Transverse colon (tissue), 4 donors: ENCODE measurements at places on chromosomes 7 and 10.

DNA sequence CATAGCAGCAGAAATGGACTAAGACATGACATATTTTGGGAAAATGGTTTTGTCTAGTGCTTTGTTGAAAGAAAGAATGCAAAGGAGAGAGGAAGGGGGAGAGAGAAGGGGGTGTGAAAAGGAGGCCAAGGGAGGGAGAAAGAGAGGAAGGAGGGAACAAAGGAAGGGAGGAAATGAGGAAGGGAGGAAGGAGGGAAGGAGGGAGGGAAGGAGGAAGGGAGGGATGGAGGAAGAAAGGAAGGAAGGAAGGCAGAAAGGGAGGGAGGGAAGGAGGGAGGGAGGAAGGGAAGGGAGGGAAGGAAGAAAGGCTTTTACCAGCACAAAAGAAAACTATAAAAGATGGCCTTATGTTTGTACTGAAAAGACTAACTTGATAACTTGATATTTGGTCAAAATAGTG lies 65.1 kb upstream of the ST8SIA6 start:
- DNase-seq = no peak
- H3K4me1 ChIP-seq = no peaks in the 10 kb centered on the region
- H3K36me3 ChIP-seq = no peaks in the 10 kb centered on the region
- no peak overlapping the region for H3K27ac ChIP-seq
- no peak overlapping the region for H3K4me3 ChIP-seq

- H3K4me1 ChIP-seq = no peaks in the 10 kb centered on the region
- no peak overlapping the region for H3K4me3 ChIP-seq
- no peaks in the 10 kb centered on the region for H3K36me3 ChIP-seq
- H3K27ac ChIP-seq = no peak overlapping the region
- H3K27me3 ChIP-seq = no peaks in the 10 kb centered on the region
Measured at GRCh38 chr10:104663563-104663962, 22.5 kb downstream of the SORCS3 start.

DNA sequence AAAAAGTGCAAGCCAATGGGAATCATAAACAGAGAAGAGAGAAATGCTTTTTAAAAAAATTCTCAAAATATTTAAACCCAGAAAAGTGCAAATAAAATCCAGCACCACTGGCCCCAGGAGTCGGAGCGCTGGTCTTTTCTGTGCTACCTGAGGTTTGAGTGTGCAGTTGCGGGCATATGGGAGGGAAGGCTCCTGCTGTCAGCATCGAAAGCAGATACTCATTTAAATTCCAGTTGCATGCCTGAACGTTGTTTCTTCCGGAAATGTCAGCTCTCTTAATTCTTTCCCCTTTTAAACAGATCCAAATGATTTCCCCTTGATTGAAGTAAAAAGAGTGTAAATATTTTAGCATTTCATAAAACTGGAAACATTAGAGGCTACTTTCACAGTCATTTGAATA lies 240.5 kb upstream of the GPR26 start:
- no peak for DNase-seq
- H3K27me3 ChIP-seq = peaks cover 24% of the 10 kb centered on the region
- H3K27ac ChIP-seq = no peak overlapping the region
- H3K4me3 ChIP-seq = no peak overlapping the region
- H3K36me3 ChIP-seq = no peaks in the 10 kb centered on the region

GRCh38 chr7:157355784-157356511 lies 19.1 kb downstream of the DNAJB6 start:
- H3K27me3 ChIP-seq = no peaks in the 10 kb centered on the region
- H3K4me3 ChIP-seq = no peak overlapping the region
- H3K4me1 ChIP-seq = peaks cover 61% of the 10 kb centered on the region
- H3K36me3 ChIP-seq = no peaks in the 10 kb centered on the region
- no peak for DNase-seq

DNA sequence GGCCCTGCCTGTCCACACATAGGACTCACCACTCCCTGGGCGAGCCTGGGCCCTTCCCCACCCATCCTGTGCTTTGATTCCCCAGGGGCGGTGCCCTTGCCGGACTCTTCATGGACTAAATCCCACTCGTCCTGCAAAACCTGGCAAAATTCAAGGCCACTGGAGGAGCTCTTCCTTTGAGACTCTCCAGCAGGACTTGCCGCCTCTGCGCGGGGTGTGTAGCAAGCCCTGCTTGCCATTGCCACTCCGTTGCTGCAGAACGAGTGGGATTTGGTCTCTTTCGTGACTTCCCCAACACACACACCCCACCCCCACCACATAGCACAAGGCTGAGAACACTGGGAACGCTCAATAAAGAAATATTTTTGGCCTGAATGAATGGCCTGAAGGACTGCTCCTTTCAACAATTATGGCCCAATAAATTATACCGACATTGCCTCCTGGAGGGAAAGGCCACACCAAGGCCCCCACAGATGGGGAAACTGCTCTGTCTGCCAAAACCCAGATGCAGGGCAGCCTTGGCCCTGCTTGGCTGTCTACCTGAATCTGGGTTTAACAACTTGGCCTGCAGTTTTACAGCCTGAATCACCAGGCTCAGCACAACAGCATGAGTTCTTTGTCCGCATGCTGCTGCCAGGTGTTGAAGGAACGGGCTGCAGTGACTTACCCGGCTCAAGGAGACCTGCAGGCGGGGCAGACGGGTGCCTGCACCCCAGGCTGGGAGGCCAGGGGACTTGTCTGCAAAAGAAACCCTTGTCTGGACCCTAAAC lies 72.8 kb upstream of the KAT6B start:
- no peaks in the 10 kb centered on the region for H3K27me3 ChIP-seq
- DNase-seq = peak; percentile 15
- peak overlapping the region; percentile 35 for H3K27ac ChIP-seq
- H3K4me3 ChIP-seq = no peak overlapping the region
- no peaks in the 10 kb centered on the region for H3K36me3 ChIP-seq
- H3K4me1 ChIP-seq = no peaks in the 10 kb centered on the region

DNA sequence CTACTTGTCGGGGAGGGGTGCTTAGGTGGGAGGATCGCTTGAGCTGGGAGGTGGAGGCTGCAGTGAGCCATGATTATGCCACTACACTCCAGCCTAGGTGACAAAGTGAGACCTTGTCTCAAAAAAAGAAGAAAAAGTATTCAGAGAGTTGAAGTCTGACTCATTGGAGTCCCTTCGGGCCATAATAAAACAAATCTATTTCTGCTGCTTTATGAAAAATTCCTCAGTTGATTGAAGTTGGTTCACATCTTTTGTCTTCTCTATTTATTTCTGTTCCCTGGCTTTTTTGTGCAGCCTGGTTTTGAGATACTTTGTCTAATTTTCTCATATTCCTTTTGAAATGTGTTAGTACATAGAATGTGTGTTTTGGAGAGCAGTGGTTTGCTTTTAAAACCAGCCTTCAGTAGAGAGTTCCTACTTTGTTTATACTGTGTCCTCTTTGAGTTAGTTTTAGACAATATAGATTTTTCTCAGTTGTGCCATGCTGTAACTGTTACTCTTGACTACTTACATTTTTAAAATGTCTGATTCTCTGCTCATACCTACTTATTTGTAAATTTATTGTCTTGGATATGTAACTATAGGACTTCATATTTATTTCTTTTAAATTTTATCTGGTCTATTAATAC lies 36.7 kb downstream of the LUC7L2 start:
- no peaks in the 10 kb centered on the region for H3K36me3 ChIP-seq
- H3K27me3 ChIP-seq = no peaks in the 10 kb centered on the region
- no peak overlapping the region for H3K27ac ChIP-seq
- no peak overlapping the region for H3K4me3 ChIP-seq
- no peak for DNase-seq

DNA sequence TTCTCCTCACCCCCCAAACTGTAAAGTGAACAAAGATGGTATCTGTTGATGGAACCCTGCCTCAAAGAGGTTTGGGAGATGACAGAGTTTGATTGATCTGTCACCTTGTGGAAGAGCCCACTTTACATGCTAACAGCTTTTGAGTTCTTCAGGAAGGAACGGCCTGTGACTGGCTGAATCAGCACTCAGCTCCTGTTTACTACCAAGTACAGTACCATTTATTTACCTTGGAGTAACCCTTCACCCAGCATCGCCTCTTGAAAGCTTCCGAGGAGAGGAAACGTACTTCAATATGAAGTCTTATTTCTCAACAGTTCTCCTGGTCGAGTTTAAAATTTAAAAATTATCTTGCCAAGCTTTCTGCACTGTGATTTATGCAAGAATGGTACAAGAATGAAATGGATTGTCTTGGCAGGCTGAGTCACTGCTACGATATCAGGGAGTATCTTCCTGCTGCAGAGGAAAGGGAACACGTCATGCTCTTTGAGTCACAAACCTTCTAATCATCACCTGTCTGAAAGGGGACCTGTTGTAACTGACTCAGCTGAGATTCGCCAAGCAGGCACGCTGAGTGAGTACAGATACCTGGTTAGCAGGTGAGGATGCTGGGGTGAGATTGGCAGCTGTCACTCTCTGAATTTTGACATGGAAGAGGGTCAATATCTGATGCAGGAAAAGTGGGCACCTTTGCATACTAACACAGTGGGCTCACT lies 30.1 kb downstream of the KLF6 start:
- H3K27ac ChIP-seq = peak overlapping the region; percentile 8
- no peak overlapping the region for H3K4me3 ChIP-seq
- no peak for DNase-seq
- no peaks in the 10 kb centered on the region for H3K4me1 ChIP-seq
- no peaks in the 10 kb centered on the region for H3K36me3 ChIP-seq
- no peaks in the 10 kb centered on the region for H3K27me3 ChIP-seq

DNA sequence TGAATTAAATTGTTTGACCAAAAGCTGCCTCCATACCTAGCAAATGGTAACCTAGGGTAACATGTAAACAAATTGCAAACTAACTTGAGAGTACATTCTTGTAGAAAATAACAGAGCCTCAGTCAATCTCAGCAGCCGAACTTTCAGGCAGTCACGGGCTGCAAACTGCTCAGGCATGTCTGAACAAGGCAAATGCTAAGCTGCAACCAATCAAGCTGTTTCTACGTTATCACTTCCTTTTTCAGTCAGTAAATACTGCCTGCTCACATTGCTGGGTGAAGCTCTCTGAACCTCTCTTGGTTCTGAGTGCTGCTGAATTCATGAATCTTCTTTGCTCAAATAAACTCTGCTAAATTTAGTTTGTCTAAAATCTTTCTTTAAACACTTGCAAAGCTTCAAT lies 1212.4 kb downstream of the SORCS1 start:
- no peaks in the 10 kb centered on the region for H3K4me1 ChIP-seq
- DNase-seq = no peak
- H3K27ac ChIP-seq = peak overlapping the region; percentile 60
- no peaks in the 10 kb centered on the region for H3K27me3 ChIP-seq
- H3K4me3 ChIP-seq = no peak overlapping the region

GRCh38 chr7:120600607-120601006 lies 257.3 kb downstream of the TSPAN12 start:
- no peak overlapping the region for H3K4me3 ChIP-seq
- H3K4me1 ChIP-seq = no peaks in the 10 kb centered on the region
- H3K27me3 ChIP-seq = no peaks in the 10 kb centered on the region
- DNase-seq = no peak

DNA sequence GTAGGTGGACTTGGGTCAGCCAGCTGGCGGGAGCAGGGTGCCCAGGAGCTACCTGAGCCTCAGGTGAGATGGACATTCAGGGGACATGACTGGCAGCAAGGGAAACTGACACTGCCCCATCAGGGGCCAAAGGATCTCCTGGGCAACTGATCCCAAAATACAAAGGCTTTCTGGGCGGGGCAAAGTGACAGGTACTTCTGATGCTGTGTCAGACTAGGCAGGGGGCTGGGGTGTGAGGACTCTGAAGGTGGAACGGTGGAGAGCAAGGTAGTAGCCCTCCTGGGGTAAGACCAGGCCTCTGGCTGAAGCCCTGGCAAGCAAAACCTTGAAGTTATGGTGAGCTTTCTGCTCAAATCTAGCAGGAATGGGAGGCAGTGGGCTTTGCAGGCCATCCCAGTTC lies 4.4 kb downstream of the OPN4 start:
- H3K27me3 ChIP-seq = no peaks in the 10 kb centered on the region
- no peaks in the 10 kb centered on the region for H3K36me3 ChIP-seq
- no peak overlapping the region for H3K27ac ChIP-seq
- H3K4me1 ChIP-seq = no peaks in the 10 kb centered on the region
- H3K4me3 ChIP-seq = no peak overlapping the region
- no peak for DNase-seq

GRCh38 chr7:26648554-26648953 lies 215.8 kb downstream of the SKAP2 start:
- no peaks in the 10 kb centered on the region for H3K36me3 ChIP-seq
- H3K4me3 ChIP-seq = no peak overlapping the region
- no peaks in the 10 kb centered on the region for H3K27me3 ChIP-seq
- H3K27ac ChIP-seq = no peak overlapping the region
- DNase-seq = no peak

- H3K4me1 ChIP-seq = peaks cover 5% of the 10 kb centered on the region
- no peak overlapping the region for H3K27ac ChIP-seq
- DNase-seq = no peak
- no peak overlapping the region for H3K4me3 ChIP-seq
- H3K27me3 ChIP-seq = no peaks in the 10 kb centered on the region
- no peaks in the 10 kb centered on the region for H3K36me3 ChIP-seq
Measured at GRCh38 chr10:95346715-95347401, 56.1 kb upstream of the PDLIM1 start.

- H3K4me3 ChIP-seq = no peak overlapping the region
- no peaks in the 10 kb centered on the region for H3K4me1 ChIP-seq
- H3K27me3 ChIP-seq = no peaks in the 10 kb centered on the region
- H3K27ac ChIP-seq = no peak overlapping the region
- no peak for DNase-seq
Measured at GRCh38 chr10:19498393-19499290, 317.6 kb upstream of the PLXDC2 start.

GRCh38 chr7:123022576-123022975 lies 27.1 kb upstream of the TAS2R16 start:
- H3K27me3 ChIP-seq = no peaks in the 10 kb centered on the region
- H3K36me3 ChIP-seq = no peaks in the 10 kb centered on the region
- no peaks in the 10 kb centered on the region for H3K4me1 ChIP-seq
- DNase-seq = no peak
- no peak overlapping the region for H3K4me3 ChIP-seq

DNA sequence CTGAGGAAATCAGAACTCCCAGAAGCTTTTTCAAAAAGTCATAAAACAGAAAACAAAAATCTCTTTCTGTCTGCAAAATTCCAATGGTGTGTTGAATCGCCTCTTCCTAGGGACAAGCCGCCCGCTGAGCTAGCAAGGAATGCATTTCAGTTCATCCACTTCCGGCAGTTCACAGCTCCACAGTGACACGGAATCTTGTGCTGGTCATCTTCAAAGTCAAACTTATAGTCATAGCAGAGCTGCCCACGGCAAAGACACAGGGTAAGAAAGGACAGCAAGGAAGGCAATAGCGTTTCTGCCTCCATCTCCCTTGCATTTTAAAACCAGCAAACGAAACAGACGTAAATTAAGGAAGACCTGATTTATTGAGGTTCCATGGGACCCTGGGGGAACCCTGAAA lies 111.2 kb downstream of the GALNT11 start:
- no peaks in the 10 kb centered on the region for H3K27me3 ChIP-seq
- peak overlapping the region; percentile 30 for H3K27ac ChIP-seq
- peaks cover 6% of the 10 kb centered on the region for H3K4me1 ChIP-seq
- DNase-seq = no peak
- H3K4me3 ChIP-seq = no peak overlapping the region
